ENCODE measurements at places on chromosomes 5 and 9.

DNA sequence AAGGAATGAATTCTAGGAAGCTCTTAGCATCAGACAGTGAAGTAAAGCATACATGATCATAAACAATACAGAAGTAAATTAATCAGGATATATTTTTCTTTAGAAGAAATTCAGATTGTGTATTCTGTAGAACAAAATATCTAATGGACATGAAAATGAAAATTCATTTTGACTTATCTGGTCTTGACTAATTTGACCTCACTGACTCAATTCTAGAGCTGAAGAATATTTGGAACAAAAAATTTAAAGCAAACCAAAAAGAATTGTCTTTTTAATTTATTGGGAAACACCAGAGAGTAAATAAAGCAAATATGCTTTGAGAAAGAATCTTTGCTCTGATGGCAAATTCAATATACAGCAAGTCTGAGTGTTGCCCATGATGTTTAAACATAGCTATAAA, 2.8 kb upstream of the PPP2CA start:
- no peak for DNase-seq

DNA sequence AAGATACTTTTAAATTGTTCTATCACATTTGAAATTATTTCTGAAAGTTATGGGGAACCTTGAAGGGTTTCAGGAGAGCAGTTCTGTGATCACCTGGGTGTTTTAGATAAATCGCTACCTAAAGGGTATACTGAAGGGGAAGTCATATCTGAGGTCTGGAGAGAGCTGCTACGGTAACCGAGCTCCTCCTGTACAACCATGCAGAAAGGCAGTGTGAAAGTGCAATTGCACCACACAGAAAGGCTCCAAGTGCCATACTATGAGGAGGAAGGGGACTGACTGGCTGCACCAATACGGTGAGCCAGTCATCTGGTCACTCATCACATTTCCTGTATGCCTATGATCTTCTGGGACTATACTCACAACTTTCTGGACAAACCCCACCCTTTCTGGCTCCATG, 241.4 kb upstream of the SLC24A2 start:
- no peak for DNase-seq

DNA sequence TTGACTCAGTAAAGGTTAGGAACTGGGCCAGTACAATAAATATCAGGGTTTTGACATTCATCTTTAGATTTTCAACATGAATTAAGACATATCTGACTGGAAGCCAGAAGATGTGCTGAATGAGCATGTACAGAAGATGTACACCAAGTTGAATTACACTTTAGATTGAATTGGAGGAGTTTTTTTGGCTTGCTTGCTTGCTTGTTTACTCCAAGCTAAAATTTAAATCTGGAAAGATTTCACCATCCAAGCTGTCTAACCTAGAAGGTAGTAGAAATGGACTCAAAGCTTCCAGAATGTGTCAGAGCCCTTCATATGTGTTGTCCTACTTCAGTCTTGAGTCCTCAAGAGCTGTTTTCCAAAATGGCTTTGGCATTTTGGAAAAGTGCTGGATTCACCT, 49.0 kb upstream of the FCHO2 start:
- no peak for DNase-seq

GRCh38 chr9:22088053-22088716, 79.1 kb upstream of the CDKN2B start:
- DNase-seq = no peak

GRCh38 chr5:174294891-174295620, 249.6 kb downstream of the NSG2 start:
- DNase-seq = no peak

DNA sequence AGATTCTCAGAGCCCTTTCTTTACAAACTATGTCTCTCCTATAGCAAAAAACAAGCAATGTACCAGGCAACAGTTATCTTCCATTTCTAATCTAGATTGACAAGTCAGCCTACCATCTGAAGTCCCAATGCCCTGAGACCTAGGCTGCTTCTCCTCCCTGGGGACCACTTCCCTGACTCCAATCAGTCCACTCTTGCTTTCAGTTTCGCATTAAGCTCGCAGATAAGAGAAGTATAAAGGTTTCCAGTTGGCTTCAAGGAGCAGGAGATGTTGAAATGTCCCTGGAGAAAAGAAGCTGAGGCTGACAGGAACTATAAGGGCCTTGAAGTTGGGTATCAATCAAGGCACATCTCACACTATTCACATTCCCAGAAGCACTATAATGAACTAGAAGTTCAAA, 32.3 kb downstream of the ERP44 start:
- DNase-seq = no peak

DNA sequence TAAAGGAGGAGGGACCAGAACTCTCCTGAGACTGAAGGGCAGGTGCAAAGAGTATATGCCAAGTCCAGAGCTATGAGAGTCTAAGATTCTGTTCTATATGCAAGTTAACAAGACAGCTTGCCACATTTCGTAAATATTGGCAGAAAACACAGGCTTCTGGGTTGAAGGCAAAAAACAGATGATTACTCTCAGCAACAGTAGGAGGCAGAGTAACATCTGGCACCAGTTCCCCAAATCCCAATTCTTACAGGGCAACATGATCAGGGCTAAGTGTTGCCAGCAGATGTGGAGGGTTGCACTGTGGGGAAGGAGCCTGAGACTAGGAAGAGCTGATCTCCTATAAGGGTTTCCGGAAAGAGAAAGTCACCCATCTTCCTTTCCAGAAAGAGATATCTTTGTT, 179.4 kb downstream of the PJA2 start:
- DNase-seq = no peak

GRCh38 chr5:58786035-58786434, 203.2 kb downstream of the RAB3C start:
- DNase-seq = no peak

GRCh38 chr5:132090107-132090506, 16.5 kb downstream of the CSF2 start:
- DNase-seq = no peak

DNA sequence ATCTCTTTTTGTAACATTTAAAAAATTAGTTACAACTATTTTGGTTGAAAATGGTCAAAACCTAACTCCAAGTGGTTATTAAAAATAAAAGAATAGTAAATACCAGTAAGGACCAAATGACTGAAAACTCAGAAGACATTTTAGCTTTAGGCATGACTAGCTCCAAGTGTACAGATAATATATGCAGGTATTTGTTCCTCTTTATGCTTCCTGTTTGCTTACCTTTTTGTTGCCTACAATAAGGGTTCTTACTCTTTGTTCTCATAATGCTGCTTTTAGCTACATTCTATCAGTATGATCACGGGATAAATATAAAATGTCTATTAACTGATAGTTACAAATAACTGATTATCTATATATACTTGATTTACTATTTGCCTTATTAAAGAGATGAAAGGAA, 259.6 kb downstream of the CDH12 start:
- no peak for DNase-seq

GRCh38 chr5:76745670-76746069, 29.7 kb downstream of the F2R start:
- DNase-seq = no peak

DNA sequence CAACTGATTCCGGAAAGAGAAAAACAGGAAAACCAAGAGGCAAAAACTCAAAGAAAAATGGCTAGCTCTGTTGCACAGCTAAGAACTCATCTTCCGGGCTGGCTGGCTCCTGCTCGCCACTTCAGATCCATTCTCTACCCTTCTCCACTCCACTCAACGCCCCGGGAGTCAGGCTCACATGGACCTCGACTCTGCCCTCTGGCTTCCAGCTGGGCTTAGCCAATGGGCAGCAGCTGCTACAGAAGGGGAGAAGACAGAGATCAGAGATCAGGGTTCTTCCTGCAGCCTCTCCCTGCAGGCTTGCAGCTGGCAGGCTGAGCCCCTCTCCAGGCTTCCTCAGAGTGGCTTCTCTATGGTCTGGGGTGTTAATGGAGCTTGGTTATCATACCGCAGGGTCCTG, 187.5 kb downstream of the MED10 start:
- no peak for DNase-seq

GRCh38 chr9:84325347-84325973, 15.1 kb downstream of the SLC28A3 start:
- no peak for DNase-seq

DNA sequence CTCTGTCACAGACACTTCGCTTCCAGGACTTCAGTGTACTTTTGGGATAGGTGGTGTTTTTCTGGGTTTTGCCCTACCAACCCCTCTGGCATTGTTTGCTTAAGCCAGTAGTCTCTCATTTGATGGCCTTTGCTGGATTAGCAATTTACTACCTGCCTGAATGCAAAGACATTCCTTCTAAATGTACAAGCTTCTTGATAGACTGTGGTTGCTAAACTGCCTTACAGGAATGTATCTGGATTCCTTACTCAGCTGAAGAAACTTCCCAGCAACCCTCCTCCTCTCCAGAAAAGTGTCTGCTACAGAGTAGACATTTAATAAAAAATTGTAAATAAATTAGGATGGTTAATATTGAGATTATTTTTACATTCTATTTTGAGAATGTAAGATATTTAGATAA, 1916.7 kb downstream of the EFNA5 start:
- no peak for DNase-seq

GRCh38 chr5:177472460-177473442, 683 bp downstream of the DBN1 start:
- DNase-seq = peak; percentile 82

- no peak for DNase-seq
These were observed 33.1 kb upstream of the ORM1 start for GRCh38 chr9:114289571-114290481.

DNA sequence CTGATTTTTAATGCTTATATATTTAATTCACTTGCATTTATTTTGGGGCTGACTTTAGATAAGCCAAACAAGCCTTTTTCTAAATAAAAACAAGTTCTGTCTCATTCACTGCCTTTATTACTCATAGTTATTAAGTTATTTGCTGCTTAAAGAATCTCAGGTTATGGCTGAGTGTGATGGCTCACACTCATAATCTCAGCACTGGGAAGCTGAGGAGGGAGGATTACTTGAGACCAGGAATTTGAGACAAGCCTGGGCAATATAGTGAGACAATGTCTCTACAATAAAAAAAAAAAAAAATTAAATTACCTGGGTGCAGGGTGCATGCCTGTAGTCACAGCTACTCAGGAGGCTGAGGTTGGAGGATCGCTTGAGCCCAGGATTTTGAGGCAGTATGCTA, 85.0 kb upstream of the MAN2A1 start:
- DNase-seq = no peak

DNA sequence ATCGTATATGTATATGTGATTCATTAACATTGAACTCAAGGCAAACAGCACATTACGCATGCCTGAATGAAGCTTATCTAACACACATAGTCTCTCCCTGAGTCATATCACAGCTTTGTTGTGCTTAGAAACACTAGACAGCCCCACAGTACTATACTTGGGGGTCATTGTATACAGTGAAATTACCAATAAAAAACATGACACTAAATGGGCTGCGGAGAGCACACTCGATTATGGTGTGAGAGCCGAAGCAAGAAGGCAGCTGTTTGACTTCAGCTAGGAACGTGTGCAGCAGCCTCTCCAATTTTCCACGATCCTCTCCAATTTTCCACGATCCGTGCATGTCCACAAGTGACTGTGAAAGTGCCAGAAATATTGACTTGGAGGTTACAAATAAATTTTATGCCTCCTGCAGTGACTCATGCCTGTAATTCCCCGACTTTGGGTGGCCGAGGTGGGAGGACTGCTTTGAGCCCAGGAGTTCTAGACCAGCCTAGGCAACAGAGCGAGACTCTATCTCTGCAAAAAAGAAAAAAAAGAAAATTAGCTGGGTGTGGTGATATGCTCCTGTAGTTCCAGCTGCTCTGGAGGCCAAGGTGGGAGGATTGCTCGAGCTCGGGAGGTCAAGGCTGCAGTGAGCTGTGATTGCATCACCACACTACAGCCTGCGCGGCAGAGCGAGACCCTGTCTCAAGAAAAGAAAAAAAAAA, 102.4 kb downstream of the DAPK1 start:
- DNase-seq = no peak

DNA sequence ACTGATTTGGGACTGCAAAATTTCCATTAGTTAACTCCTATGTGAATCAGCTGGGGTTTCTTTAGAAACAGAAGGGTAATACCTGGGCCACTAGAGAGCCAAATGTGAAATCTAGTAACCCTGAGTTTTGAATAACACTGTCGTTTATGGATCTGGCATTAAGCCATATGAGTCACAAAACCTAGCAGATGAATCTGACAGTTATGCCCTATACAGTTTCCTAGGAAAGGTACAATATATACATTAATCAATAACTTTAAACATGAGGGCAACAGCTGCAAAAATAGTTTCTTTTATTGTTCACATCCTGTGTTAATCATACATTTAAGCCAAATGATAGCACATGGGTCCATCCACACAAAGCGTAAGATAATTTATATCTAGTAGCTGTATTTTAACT, 56.9 kb downstream of the PAM start:
- DNase-seq = no peak

- DNase-seq = no peak
These were observed 50.5 kb downstream of the PSD2 start for GRCh38 chr5:139845846-139846681.
